IPS DF 6.9 (cell line): ENCODE measurements at places on chromosomes 6 and 20.

DNA sequence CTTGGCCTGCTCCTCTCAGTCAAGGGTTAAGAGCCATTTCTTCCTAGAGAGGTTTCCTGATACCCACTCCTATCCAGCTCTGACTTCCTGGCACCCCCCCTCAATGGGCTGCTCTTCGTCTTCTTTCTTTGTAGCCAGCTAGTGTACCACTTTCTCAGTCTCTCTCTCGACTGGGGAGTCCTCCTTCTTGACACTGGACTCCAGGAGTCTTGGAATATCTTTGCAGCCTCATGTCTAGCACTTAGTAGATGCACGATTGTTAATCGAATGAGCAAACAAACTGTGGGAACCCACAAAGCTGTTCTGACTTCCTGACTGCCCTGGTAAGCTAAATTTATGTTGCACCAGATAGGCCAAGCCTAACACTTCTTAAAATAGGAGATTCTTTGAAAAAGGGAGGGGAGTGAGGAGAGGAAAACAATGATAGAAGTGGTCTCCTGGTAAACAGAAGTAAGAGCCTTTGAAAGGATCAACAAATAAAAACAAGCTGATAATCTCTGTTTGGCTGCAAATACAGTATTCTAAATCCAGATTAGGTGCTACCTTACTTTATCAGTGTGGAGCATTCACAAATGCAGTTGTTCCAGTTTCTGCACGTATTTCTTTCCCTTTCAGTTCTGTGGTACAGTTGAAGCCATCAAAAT is 160.1 kb upstream of the CITED2 start:
- no peaks in the 10 kb centered on the region for H3K36me3 ChIP-seq
- H3K4me1 ChIP-seq: no peaks in the 10 kb centered on the region
- H3K27me3 ChIP-seq: no peaks in the 10 kb centered on the region
- H3K4me3 ChIP-seq: no peak overlapping the region

GRCh38 chr6:5967594-5967993 is 39.1 kb downstream of the NRN1 start:
- H3K27me3 ChIP-seq: no peaks in the 10 kb centered on the region
- no peak overlapping the region for H3K4me3 ChIP-seq

DNA sequence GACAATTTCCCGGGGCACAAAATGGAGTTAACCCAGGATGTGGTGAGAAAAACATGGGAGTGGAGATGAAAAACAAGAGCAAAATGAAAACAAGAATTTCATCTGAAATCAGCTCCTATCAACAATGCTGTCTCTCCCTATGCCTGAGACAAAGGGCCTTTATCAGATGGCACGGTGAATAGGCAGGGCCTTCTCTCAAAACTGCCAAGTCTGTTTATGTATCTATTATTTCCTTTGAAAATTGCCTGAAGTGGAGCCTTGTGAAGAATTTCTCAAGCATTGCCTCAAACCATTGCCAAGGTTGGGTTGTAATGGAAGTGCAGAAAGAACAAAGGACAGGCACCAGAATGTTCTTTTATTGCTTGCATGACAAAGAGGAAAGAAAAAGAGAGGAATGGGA is 74.7 kb downstream of the BTBD3 start:
- no peaks in the 10 kb centered on the region for H3K27me3 ChIP-seq
- no peaks in the 10 kb centered on the region for H3K4me1 ChIP-seq
- H3K27ac ChIP-seq: no peak overlapping the region
- no peak for DNase-seq
- H3K4me3 ChIP-seq: no peak overlapping the region

DNA sequence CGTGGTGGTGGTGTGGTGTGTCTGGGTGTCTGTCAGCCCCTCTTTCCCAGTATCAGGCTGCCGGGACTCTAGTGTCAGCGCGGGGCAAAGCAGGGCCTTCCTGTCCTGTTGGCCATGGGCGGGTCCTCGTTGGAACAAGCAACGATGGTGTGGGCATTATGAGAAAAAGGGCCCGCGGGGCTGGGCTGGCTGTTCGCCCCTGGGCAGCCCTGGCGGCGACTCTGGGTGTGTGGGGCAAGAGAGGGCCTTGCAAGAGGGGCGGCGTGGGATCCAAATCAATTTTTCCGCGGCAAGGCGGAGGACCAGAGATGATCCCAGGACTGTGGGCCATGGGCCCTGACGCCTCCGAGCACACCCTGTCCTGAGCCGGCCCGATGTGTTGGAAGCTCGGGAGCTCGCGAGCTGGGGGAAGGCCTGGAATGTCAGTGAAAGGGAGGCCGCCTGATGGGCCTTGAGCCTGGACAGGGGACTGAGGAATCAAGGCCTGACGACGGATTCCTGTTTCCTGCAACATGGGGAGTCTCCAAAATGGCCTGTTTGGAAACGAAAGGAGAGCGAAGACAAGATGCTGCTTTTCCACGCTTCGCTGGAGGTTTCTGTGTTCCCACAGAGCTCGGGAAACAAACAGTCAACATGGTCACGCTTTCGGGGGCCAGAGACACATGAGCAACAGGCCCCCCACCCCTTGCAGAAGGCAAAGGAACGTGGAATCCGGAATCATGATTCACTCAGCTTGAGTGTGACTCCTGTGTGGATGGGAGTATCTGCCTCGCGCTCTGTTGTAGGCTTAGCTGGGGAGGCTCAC is 364.7 kb upstream of the DEFB115 start:
- no peaks in the 10 kb centered on the region for H3K36me3 ChIP-seq
- DNase-seq: no peak
- H3K27me3 ChIP-seq: peaks cover 20% of the 10 kb centered on the region
- H3K27ac ChIP-seq: no peak overlapping the region

- no peaks in the 10 kb centered on the region for H3K27me3 ChIP-seq
- H3K27ac ChIP-seq: no peak overlapping the region
- DNase-seq: no peak
- H3K36me3 ChIP-seq: no peaks in the 10 kb centered on the region
- H3K4me1 ChIP-seq: no peaks in the 10 kb centered on the region
These were observed 5.3 kb downstream of the PHIP start for GRCh38 chr6:79072640-79073181.

DNA sequence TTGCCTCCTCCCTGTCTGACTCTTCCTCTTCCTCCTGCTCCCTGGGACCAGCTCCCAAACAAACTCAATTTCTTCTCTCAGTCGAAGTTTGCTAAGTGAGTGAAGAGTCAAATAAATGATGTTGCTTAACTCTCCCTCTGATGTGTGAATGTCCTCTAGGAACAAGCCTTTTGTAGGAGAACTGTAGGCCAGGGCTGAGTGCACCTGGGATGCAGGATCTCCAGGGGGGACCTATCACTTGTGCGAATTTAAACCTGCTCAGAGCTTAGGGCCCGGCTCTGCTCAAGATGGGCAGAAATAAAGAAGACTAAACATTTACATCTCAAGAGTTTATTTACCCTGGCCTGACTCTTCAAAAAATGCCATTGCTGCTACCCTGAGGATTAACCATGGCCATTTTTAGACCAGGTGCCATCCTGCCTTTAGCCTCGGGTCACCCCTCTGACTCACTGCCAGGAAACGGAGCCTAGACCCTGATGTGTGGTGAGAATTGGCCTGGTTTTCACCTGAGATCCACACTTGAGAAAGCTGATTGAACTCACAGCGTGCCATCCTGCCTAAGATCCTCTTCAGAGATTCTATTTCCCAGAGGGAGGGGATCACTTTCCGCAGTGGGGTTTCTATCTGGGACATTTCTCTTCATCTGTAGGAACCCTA is 63.6 kb upstream of the CD93 start:
- no peak overlapping the region for H3K4me3 ChIP-seq
- peaks cover 1% of the 10 kb centered on the region; the same call in 1 of the 2 replicates for H3K4me1 ChIP-seq
- DNase-seq: no peak
- no peak overlapping the region for H3K27ac ChIP-seq

- no peak overlapping the region for H3K27ac ChIP-seq
- H3K4me1 ChIP-seq: 0 out of 2 replicates have a peak, but pooled peaks cover 1% of the 10 kb centered on the region
- no peaks in the 10 kb centered on the region for H3K36me3 ChIP-seq
- H3K27me3 ChIP-seq: no peaks in the 10 kb centered on the region
- DNase-seq: no peak
These were observed 79.7 kb downstream of the FGD2 start for GRCh38 chr6:37085198-37085597.
